Activated CD4-positive, alpha-beta T cell treated with anti-CD3 and anti-CD28 coated beads for 1 hour (primary cell): ENCODE measurements at places on chromosomes 4 and X.

- no peak for DNase-seq
Observed at GRCh38 chr4:123088501-123088900, 166.1 kb upstream of the NUDT6 start.

DNA sequence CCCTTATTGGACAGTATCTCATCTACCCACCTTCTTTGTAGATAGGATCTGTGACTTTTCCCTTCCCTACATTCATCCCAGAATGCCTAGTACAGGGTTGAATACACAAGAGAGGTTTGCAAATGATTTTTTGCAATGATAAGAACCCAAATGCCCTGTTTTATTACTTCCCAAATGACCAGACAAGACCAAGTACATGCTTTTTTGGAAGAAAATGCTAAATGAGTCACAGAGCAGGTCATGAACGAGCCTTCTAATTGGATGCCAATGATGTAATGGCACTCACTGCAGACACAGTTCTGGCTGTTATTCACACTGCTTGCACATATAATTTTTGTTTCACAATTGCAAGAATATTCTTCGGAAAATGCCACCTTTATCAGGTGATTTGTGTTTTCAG lies 17.8 kb upstream of the GABRQ start:
- DNase-seq, result no peak

DNA sequence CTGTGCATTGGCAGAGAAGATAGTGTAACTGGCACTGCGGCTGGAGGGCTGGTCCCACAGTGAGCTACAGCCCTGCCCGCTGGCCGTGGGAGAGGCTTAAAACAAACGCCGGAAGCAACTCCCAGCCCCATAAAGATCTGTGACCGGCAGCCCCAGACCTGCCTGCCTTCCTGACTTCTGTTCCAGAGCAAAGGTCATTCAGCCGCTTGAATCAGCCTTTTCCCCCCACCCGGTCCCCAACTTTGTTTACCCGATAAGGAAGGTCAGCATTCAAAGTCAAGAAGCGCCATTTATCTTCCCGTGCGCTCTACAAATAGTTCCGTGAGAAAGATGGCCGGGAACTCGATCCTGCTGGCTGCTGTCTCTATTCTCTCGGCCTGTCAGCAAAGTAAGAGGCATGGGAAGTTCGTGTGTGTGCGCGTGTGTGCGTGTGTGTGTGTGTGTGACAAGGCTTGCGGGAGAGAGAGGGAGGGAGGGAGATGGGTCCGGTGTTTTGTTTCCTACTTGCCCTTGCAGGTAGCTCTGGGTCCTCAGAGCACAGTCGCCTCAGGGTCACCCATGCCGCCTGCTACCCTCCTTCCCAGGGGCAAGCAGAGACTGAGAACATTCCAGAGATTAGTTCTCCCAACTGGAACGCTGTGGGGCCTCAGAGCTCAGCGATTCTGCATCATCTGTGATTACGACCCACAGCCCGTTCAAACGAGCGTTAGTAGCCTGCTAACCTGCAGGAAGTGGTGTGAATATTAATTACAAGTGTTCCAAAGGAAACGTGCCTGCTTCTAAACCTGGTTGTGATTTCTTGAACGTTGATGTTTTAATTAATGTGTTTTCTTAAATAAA lies at the start of gene MGST2:
Gene MGST2 (plus strand): TSS at position 130 of the 840 bp plus-strand sequence. CDS start 201 bp downstream, at position 331.
- DNase-seq, result no peak

GRCh38 chr4:15690020-15690809 lies 8.6 kb downstream of the FAM200B start:
- no peak for DNase-seq

- DNase-seq, result no peak
Observed at GRCh38 chrX:30822068-30822681, 66.9 kb downstream of the TAB3 start.

- DNase-seq, result no peak
Observed at GRCh38 chrX:116009346-116009745, 161.2 kb upstream of the AGTR2 start.

- DNase-seq, result no peak
Observed at GRCh38 chrX:149207518-149207917, 297.6 kb downstream of the IDS start.

- no peak for DNase-seq
Observed at GRCh38 chr4:13635286-13635799, 7.8 kb upstream of the BOD1L1 start.

DNA sequence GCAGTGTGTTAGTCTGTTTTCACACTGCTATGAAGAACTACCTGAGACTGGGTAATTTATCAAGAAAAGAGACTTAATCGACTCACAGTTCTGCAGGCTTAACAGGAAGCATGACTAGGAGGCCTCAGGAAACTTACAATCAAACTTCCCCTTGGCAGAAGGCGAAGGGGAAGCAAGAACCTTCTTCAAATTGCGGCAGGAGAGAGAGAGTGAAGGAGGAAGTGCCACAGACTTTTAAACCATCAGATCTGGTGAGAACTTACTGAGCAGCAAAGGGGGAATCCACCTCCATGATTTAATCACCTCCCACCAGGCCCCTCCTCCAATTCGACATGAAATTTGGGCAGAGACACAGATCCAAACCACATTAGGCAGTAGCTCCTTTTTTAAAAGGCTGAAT lies 59.2 kb upstream of the LEF1 start:
- DNase-seq, result no peak

DNA sequence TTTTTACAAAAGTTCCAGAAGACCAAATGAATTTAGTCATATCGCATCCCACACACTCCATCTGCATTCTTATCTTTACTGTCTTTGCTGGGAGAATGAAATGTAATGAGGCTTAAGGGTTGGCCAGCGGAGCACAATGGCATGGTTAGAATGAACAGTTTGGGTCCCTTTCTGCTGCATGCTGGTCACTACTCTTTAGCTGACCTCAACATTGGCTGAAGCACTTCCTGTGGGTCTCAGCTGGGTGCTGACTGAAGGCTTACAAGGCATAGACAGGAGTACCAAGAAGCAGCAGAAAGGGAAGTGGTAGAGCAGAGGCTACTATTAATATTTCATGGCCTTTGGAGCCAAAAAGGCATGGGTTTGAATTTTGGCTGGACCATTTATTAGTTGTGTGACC lies 159.4 kb upstream of the GPC4 start:
- DNase-seq, result no peak

DNA sequence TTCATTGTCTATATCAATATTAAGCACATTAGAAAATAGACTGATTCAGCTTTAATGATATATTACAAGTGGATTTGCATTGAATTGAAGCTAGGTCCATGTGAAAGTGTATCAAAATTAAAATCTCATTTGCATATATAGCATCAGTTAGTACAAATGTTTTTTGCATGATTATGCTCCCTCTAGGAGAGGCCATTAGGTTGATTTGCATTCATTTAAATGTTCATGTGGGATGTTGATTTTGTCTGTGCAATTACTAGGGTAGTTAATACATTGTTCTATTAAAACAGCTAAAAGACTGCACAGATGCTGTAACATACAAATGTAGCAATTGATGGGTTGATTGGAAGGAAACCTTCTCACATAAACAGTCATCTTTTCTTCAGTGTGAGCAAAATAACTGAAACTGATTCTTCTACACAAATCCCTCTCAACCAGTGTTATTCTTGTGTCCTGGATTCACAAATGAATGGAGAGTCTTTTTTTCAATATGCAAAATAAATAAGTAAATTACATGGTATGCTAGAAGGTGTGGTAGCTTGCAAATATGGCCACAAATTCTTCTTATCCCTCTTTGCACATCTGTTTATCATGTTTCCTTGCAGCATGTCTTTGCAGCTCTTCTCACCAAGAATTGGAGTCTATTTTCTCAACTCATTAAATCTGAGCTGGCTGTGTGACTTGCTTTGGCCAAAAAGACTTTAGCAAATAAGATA lies 48.6 kb upstream of the DYNLT3 start:
- DNase-seq, result no peak

GRCh38 chrX:121165930-121166359 lies 118.5 kb downstream of the GLUD2 start:
- no peak for DNase-seq

- DNase-seq, result no peak
Observed at GRCh38 chr4:76765473-76766183, 132.3 kb downstream of the SOWAHB start.

DNA sequence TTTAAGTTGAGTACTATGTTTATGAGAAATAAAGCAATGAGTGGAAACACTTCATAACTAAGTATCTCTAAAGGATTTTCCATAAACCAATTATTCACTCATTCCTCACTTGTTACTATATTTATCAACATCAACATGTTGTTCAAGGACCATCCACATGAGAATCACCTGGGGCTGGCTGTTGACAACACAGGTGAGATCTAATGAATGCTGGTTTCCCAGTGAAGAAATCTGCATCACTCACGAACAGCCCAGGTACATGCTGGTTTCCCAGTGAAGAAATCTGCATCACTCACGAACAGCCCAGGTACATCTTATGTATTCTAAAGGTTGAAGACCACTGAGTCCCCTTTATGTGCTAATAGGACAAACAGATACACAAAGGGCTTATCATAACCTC lies 32.5 kb downstream of the TSPAN5 start:
- no peak for DNase-seq

DNA sequence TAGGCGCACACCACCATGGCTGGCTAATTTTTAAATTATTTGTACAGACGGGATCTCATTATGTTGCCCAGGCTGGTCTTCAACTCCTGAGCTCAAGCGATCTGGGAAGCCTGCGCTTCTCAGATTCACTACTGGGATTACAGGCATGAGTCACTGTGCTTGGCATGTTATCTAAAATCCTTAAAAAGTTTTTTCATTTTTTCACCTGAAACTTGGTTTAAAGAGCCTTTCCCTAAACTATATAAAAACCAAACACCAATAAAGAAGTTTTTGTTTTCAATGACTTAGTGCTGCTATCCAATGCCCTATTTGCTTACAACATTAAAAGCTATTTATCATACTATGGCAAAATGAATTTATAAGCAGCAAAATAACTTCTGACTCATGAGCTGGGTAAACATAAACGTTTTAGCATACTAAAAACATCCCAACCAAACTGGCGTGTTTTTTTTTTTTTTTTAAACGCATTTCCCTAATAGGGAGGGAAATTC lies 127.8 kb downstream of the UBE2K start:
- DNase-seq, result no peak

- DNase-seq, result no peak
Observed at GRCh38 chr4:141896687-141897086, 260.3 kb downstream of the IL15 start.

DNA sequence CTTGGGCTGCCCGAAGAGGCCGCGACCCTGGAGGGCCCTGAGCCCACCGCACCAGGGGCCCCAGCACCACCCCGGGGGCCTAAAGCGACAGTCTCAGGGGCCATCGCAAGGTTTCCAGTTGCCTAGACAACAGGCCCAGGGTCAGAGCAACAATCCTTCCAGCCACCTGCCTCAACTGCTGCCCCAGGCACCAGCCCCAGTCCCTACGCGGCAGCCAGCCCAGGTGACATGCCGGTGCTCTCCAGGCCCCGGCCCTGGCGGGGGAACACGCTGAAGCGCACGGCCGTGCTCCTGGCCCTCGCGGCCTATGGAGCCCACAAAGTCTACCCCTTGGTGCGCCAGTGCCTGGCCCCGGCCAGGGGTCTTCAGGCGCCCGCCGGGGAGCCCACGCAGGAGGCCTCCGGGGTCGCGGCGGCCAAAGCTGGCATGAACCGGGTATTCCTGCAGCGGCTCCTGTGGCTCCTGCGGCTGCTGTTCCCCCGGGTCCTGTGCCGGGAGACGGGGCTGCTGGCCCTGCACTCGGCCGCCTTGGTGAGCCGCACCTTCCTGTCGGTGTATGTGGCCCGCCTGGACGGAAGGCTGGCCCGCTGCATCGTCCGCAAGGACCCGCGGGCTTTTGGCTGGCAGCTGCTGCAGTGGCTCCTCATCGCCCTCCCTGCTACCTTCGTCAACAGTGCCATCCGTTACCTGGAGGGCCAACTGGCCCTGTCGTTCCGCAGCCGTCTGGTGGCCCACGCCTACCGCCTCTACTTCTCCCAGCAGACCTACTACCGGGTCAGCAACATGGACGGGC lies 579 bp downstream of the ABCD1 start:
- DNase-seq, result no peak

DNA sequence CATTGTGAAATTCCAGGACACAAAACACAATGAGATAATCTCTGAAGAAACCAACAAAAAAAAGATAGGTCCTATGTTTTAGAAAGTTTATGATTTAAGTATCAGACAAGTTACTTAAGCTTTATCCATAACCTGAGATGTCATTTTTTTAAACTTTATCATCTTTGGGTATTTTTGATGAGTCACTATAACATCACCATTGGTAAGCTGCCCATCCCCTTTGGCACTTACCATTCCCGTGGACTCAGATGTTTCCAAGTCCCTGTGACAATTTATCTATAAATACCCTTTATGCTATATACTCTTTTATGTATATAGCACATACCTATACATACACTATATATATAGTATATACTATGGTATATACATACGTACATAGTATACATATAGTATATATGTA lies 198.9 kb upstream of the GEMIN8 start:
- no peak for DNase-seq

DNA sequence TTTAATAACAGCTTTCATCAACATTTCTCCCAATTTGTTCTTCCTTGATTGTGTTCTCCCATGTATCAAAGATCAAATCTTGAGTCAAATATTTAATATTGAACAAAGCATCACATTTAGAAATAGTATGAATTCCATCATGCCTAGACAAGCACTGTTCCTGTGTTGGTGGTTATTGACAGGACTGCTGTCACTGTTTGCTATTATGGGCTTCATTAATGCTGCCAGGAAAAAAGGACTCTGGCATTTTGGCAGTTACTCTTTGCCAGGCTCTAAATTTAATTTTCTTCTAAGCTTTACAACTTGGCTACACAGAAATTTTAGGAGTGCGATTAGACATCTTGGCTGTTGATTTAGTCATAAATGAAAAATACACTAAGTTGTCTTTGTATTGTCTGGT lies 295.9 kb upstream of the NRK start:
- DNase-seq, result no peak

GRCh38 chrX:123860983-123861382 lies 1.1 kb downstream of the XIAP start:
- no peak for DNase-seq

GRCh38 chr4:11286533-11286932 lies 142.2 kb downstream of the HS3ST1 start:
- no peak for DNase-seq

GRCh38 chrX:40872351-40872750 lies 137.0 kb upstream of the MED14 start:
- DNase-seq, result no peak
